ENCODE measurements at places on chromosomes 2 and 18.
A peak's percentile ranks its signal among the peaks of the same experiment; 100 is the strongest.

DNA sequence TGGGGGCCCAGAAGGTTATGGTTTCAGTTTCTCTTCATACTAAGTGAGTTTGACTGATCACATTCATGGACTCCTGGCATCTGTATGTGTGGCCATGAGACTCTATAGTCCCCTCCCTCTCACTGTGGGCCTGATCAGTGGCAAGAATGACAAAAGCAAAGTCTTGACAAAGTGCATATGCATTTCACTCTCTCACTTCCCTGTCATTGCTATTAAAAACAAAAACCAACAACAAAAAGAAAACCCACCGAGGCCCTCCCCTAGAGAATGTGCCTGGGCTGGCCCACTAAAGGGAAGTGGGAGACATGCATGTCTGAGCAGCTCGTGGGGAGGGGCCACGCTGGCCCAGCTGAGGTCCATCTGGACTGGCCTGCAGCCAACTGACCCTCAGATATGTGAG is 600.1 kb upstream of the RAB6C start:
- DNase-seq: no peak

DNA sequence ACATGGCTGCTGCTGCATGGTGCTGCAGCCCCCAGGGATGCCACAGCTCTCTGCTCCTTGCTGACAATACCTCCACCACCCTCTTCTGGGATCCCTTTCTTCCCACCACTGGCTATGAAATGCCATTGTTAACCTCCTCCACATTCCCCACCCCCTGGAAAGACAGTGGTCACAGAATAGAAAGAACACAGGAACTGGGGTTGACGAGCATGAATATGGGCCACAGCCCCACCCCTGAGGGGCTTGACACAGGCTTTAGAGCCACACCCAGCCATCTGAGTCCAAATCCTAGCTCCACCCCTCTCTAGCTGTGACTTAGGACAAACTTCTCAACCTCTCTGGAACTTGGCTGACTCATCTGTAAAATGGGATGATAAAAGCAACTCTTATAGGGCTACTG is 47.3 kb downstream of the TMEM163 start:
- DNase-seq: no peak

- DNase-seq: no peak
Measured at GRCh38 chr2:50515638-50516037, 516.3 kb downstream of the NRXN1 start.

- DNase-seq: no peak
Measured at GRCh38 chr2:26562811-26563645, 78.1 kb downstream of the CIB4 start.

DNA sequence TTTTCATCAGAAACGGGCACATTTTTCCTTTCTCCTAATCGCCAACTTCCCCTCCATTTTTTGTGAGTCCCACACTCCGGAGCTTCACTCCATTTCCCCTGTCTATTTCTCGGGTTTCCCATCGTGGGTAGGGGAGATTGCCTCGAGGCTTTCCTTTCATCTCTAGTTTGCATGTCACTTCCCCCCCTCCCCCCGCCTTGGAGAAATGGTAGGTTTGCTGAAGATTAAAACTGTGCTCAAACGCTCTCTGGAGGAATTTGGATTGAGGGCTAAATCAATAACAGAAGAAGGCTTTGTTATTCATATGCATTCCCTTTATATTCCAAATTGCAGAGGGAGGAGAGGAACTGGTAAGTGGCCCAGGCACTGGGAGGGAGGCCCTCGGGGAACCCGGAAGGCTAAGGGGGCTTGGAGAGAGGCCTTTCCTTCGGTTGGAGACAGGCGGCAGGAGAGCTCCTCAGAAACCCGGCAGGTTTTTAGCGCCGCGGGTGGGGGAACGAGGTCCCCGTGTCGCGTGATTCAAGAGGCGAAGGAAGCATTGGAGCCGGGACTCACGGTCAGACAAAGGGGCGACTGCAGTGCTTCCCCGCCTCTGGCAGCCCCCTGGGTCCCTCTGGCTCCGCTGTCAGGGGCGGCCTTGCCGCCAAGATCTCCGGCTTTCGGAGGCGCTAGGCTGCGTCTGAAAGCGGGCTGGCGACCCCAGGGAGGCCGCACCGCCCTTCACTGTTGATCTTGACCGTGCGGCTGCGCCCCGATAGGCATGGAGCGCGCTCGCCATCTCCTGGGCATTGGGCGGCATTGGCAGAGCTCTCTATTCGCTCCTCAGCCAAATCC is 2.4 kb upstream of the HOXD12 start:
- DNase-seq: peak; percentile 30

DNA sequence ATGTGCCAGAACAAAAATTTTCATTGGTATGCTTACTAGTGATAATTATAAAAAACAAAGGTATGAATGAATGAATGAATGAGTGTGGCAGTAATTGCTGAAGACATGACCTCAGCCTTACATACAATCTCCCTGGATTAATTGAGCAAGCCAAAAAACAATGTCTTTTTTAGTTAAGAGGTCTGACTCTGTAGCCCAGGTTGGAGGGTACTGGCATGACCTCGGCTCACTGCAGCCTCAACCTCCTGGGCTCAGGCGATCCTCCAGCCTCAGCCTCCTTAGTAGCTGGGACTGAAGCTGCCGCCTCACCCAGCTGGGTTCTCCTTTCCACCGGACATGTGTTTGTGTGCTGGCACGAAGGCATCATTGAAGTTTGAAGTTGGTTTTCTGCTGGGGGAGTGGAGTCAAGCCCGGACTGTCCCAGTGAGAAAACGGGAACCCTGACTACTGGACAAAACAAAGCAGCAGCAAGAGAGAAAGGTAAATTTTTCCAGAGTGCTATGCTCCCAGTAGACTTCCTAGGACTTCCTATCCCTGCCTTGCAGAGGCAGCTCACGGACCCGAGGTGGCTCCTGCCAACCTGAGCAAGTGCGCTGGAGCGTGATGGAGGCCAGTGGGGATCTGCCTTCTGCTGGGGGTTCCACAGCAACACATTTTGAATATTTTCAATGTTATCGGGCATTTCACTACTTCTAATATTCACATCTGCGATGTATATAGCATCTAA is 6.4 kb upstream of the IMP4 start:
- no peak for DNase-seq

DNA sequence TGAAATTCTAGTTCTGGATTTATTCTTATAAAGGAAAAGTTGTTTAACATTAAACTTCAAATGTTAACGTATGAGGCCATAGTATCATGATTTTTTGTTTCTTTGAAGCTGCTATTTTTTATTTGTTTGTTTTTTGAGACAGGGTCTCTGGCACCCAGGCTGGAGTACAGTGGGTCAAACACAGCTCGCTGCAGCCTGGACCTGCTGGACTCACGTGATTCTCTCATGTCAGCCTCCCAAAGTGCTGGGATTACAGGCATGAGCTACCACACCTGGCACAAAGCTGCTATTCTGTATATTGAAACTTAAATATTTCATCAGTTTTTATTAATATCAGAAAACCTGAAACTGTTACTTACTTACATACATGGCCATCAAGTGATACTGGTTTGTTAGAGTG is 89.5 kb upstream of the RPRM start:
- no peak for DNase-seq

All from GM18507 (cell line).